ENCODE measurements at places on chromosomes 3 and 15.

DNA sequence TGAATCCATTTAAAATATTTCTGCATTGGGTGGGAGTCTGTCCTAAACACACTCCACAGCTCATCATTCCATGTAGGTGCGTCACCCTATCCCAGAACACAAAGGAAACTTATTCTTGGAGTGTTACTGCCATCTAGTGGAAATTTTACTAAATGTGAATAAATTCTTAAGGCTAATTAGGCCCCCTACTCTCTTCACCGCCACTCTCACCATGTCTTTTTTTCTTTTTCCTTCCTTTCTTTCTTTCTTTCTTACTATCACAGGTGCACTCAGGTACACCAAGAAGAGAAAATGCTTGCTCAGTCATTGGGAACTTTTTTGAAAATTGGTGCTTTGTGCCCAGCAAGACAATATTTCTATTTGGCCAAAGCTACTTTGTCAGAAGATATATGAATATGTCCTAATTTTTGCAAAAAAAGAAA is 26.4 kb upstream of the ATP8B4 start:
- peak; percentile 86 for DNase-seq

GRCh38 chr3:127815001-127815400 is 7.3 kb downstream of the MGLL start:
- no peak for DNase-seq

GRCh38 chr15:95765161-95765560 is 565.3 kb upstream of the NR2F2 start:
- DNase-seq, result no peak

DNA sequence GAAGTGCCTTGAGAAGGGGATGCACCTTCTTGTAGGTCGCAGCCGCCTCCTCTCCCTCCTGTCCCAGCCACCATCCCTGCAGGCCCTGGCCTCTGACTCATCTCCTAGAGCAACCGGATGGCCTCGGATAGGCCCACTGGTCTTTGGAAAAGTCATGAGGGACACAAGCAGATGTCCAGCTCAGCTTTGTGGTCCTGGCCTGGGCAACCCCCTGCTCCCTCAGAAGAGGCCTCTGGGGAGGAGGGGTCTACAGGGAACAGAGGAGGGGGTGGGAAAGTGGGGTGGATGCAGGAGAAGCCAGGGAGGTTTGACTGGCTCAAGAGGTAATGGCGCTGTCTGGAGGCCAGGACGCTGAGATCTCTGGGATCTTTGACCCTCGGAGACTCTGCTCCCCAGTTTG is 259.2 kb upstream of the TLE3 start:
- no peak for DNase-seq

DNA sequence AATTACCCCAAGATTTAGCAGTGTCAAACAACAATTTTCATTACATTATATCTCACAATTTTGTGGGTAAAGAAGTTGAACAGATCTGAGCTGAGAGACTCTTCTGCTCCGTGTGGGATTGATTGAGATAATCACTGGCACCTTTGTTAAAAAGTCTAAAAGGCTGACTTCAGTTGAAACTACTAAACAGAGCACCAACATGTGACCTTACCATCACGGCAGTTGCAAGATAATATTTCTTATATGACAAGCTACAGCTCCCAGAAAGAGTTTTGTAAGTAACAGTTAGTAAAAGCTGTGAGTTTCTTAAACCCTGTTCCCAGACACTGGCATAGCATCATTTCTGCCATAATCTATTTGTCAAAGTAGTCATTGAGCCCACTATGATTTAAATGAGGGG is 25.0 kb downstream of the CGGBP1 start:
- no peak for DNase-seq

DNA sequence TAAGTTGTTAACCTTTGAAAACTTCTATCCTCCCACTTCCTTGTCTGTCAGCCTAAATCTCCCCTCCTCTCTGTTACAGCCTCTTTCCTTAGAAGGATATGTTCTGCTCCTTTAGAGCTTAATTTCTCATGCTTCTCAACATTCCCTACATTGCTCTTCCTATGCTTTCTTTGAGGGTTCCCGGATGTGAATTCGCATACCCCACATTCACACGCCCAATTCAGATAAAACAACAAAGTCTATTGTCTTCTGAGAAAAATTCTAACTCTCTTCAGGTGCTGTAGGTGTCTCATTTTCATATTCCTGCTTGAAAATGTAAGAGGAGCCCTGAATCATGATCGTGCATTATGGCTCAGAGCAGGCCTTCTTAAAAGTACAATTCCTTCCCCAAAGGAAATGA is 171.8 kb upstream of the DPH6 start:
- DNase-seq, result no peak

GRCh38 chr15:25652704-25653103 is 210.4 kb downstream of the ATP10A start:
- no peak for DNase-seq

DNA sequence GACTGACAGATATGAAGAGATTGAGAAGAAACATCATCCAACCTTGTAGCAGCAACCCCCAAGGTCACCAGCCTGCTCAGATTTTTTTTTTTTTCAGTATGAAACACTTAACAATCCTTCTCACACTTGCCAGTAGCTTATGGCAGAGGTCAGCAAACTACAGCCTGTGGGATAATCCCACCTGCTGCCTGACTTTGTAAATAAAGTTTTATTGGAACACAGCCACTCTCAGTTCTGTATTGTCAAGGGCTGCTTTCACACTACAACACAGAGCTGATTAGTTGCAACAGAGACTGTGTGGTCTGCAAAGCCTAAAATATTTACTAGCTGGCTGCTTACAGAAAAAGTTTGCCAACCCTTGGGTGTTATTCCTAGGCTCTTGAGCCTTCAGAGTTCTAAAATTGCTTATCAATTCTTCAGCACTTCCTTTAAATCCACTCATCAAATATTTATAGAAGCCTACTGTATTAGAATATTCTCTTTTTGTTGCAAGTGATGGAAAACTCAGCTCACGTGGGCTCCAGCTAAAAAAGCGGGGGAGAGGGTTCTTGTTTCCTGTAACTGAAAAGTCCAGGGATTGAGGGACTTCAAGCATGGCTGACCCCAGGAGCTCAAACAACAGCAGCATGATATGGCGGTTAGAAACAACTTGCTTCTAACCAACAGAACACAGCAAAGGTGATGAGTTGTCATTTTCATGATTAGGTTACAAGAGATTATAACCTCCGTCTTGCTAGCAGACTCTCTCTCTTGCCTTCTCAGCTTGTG is 246.1 kb downstream of the SHQ1 start:
- no peak for DNase-seq

- no peak for DNase-seq
Measured at GRCh38 chr15:60390231-60390630, 7.6 kb downstream of the ANXA2 start.

DNA sequence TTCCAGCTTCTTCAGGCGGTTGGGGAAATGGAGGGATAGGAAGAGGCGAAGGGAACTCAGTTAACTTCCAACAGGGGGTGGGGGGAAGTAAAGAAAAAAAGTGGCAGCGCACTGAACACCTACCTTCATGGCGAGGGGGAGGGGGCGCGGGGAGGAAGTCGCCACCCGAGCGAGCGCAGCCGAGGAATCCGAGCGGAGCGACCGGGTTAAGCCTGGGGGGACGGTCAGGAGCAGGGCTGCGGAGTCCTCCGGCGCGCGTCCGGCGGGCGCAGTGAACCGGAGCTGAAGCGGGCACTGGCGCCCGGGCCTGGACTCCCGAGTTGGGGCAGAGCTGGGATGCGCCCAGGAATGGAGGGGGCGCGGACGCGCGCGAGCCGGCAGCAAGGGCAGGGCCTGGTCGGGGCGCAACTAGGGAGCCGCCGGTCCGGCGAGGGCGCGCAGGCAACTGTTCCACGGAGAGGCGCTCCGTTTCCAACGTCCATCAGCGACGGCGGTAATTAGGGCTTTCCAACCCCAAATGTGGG is at the start of gene WNT5A:
Gene WNT5A (minus strand): TSS at position 450 of the 524 bp plus-strand sequence. CDS start 321 bp downstream, at position 129.
- peak; percentile 41 for DNase-seq

DNA sequence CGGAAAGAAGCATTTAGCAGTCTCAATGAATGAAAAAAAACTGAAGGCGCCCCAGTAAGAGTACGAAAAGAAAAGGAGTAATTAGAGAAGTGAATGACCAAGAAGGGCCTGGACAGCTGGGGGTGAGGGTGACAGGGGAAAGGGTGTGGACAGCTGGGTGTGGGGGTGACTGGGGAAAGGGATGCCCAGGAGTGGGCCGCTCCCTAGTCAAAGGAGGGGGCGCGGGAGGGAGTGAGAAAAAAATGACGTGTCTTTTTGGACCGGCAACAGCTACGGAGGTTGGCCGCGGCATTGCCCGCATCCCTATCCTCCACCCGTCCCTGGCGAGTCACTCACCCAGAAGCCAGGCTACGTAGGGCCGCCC is 274 bp upstream of the ZCWPW2 start:
- DNase-seq, result no peak

DNA sequence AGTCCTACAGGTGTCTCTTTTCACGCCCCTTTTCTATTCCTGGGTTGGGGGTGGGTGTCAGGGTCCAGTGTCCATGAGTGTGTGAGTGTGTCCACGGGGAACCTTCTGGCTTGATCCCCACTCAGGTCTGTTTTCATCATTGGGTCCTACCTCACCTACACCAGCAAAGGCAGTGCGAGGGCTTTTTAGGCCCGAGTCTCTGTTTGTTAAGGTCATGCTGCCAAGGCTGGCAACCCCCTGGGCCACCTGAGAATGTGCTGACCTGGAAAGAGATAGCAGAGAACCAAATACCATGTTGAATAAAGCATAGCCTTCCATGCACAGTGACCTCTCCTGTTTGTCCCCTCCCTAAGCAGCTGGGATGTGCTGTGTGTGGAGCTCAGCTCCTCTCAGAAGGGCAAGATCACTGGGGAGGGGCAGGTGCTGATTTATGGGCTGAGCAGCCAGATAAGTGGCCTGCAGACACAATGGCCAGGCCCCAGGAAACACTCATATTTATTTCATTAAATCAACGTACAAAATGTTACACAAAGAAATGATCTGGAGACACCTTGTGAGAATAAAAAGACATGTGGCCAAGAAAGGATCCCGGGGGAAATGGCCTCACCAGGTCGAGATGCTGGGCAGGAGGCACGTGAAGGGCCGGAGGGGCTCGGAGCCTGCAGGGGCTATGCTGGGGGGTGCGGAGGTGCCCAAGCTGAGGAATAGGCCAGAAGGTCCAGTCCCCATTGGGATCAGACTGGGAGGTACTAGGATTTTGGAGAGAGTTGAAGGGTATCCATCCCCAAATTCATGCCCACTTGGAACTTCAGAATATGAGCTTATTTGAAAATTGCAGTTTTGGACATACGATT is 36.1 kb downstream of the RAB6B start:
- no peak for DNase-seq

DNA sequence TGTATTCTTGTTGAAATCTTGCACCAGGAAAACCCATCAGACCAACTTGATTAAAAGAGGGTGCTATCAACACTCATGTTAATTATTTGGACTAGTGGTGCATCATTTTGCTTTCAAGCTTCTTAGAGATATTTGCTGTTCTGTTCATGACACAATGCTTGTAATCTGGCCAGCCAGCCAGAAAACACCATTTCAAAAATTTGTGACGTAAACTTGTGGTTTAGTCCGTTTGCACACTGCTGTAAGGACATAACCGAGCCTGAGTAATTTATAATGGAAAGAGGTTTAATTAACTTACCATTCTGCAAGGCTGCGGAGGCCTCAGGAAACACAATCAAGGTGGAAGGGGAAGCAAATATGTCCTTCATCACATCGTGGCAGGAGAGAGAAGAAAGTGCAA is 374.3 kb upstream of the TGFBR2 start:
- DNase-seq, result no peak

- no peak for DNase-seq
Measured at GRCh38 chr3:71601811-71602210, 18.3 kb upstream of the FOXP1 start.

DNA sequence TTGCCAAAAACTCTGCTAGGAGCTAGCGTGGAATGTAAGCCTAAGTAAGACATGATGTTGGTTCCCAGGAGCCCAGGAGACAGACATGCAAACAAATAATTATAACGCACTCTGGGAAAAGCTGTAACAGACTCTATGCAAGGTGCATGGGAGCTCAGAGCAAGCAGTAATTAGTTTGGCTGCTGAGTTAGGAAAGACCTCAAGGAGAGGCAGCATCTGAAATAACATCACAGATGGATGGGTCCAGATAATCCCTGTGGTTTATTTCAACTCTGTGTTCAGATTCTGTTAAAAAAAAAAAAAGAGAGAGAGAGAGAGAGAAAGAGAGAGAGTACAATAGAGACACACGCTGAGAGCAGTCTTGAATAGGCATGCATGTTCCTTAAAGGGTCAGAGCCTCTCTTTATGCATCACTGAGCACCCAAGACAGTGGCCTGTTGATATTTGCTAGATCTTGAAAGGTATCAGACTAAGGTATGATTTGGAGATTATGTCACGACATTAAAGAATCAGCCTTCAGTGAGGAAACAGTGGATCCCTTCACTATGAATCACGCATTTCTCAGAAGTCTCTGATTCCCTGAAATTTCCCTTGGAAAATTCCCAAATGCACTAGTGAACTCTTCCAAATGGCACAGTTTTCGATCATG is 124.4 kb upstream of the LIPC start:
- peak; percentile 93 for DNase-seq

DNA sequence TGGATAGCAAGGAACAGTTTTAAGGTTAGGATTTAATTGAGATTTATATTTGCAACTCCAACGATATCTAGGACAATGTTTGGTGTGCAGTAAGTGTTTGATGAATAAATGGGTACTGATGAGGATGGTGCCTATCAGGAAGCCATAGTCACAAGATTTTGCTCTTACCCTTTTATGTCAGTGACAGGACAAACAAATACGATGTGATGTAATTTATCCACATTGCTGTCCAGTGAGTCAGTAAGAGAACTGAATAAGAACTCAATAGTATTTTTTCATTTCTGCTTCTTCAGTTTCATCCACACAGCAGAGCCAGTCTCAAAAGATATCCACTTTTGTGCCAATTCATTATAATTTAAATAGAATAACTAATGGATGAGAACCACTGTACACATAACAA is 18.5 kb downstream of the C3orf85 start:
- DNase-seq, result no peak

DNA sequence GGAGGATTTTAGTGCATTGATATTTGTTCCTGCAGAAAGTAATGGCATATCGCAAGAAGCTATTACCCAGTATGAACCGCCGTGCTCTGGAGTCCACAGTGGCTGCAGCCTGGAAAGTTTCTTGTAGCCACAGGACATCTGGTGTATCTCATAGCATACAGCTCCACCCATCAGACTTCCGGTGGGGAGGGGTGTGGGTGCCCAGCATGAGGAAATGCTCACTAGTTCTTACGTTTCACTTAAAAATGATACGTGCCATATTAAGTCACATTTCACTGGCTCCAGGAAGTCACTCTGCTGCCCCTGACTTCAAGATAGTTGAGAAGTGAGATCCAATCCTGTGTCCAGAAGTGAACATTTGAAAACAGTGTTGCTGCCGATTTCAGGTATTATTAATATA is 990.4 kb downstream of the GBE1 start:
- DNase-seq, result peak; percentile 1

GRCh38 chr3:107524841-107525643 is 2.3 kb downstream of the BBX start:
- peak; percentile 46 for DNase-seq

- no peak for DNase-seq
Measured at GRCh38 chr3:52649461-52650210, 36.1 kb downstream of the PBRM1 start.

- no peak for DNase-seq
Measured at GRCh38 chr3:188432802-188433520, 279.0 kb downstream of the LPP start.

- DNase-seq, result no peak
Measured at GRCh38 chr15:89660556-89660955, 5.3 kb upstream of the KIF7 start.
